Activated T-helper 1 cell treated with Interleukin-2 at 50 U/mL for 16 hours (primary cell): ENCODE measurements at places on chromosomes 4 and X.

DNA sequence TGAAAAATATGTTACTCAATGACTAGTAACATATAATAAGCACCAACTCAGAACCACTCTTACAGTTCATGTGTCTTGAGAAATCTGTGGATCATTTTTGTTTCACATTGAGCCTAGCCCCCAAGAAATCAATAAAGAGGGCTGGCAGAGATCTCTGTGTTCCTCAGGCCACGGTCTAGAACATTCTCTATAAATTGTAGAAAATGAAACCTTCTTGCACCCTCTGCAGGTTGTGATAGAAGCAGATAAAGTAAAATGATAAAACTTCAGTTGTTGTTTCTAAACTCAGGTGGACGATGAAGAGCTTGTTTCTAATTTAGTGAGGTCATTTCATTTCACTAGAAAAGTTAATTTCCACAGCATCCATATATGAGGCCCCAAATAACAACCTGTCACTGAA lies 182.7 kb downstream of the KIT start:
- DNase-seq: no peak

- no peak for DNase-seq
These were observed 52.0 kb downstream of the RELL1 start for GRCh38 chr4:37634180-37634579.

DNA sequence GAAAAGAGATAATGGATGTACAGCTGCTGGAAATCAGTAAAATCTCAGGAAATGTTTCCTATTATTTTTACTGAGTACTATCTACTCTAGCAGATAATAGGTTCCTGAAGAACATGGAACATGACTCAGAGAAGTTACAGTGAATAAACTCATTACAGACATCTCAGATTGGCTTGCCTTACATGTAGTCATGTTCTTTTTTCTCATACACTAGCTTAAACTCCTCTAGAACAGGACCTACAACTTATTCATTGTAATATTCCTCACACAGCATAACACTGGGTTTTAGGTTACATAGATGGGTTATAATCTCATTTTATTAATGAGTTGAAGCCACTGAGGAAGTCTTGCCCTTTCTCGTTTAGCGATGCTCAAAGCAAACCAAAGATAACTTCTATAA lies 86.9 kb upstream of the BMP2K start:
- no peak for DNase-seq

- no peak for DNase-seq
These were observed 589.7 kb downstream of the SPRY1 start for GRCh38 chr4:123986268-123986798.

DNA sequence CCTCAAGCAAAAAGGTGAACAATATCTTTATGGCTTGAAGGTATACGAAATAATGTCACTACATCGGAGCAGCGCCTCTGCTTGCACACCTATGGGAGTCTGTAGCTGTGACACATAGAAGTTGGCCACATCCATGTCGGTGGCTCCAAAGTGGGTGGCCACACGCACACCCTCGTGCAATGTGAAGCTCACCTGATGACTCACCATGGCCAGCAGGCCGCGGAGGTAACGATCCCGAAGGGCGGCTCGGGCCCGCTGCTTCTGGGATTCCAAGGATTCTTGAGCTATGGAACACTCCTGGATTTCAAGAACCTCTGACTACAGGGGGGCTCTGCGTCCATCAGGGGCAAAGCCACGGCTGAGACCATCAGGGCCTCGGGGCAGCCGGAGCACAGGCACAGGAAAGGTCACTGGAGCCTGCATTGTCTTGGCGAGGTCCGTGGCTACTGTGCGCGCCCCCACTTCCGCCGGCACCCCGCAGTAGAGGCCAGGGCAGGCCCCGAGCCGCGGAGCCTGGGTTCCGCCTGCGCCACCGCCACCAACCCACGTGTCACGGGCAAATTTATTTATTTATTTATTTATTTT lies 25.2 kb downstream of the NYX start:
- no peak for DNase-seq

- no peak for DNase-seq
These were observed 38.9 kb downstream of the TLR10 start for GRCh38 chr4:38743866-38744265.

DNA sequence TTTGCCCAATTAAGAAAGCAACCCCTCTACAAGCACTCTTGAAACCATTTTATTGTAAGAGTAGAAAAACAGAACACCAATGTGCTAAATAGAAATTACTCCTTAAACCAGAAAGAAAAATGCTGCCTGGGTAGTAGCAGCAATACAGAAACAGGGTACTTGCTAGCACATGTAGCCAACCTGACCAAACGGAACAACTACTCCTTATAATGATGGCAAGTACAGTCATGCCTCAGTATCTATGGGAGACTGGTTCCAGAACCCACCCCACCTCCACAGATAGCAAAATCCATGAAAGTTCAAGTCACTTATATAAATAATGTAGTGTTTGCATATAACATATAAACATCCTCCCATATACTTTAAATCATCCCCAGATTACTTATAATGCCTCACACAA lies 168.8 kb downstream of the ATRX start:
- DNase-seq: no peak
